ENCODE measurements at places on chromosomes 12 and 14. TPM values are rescaled to one million over a fixed set of nuclear protein-coding genes. Genes with fewer than 3 reads are reported as not detected.

TAS2R7 gene
- total RNA-seq, result not detected

DNA sequence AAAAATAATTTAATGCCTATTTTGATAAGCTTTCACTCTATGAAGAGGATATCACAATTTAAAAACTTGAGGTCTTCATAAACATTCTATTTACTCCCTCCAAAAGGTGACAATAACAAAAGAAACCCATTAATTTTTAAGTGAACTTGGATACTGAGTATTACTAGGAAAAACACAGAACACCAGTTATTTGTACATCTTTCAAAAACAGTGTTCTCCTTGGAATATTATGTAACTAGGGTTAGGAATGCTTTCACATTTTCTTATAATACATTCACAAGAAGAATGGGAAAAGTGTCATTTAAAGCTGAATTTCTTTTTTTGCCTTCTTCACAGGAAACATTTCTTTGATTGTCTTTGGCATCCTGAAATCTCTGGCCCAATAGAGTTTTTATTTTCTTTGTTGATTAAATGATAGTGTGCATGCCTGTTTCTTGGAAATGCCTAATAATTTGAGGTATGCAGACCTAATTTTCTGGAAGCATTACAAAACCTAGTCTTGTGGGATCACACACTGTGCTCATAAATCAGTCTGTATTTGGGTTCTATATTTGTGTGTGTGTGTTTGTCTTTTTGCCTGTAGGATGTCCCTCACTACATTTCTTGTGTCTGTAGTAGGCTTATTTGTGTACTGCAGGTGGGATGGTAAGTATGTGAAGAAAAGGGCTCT, 76.5 kb downstream of the WNK1 start:
- no peak overlapping the region for H3K27ac ChIP-seq
- no peaks in the 10 kb centered on the region for H3K27me3 ChIP-seq
- peaks cover 6% of the 10 kb centered on the region for H3K4me1 ChIP-seq

MYF6 gene
- not detected for total RNA-seq

DNA sequence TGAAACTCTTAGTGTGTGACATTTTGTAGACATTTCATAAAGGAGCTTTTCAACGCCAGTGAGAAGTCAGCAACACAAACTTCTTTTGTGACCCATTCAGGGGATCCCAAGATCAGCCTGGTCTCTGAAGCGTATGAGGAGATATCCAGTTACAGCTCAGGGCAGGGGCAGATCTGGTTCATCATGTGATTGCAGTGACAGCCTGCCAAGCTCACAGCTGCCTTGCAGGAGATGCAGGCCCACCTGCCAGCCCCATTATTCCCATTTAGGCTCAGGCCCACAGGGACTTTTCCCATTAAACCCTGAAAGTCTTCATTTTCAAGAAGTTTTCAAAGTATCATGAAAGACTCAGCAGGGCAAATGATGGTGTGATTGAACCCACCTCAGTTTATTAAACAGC, 38.3 kb downstream of the SRGAP1 start:
- no peak overlapping the region for H3K4me3 ChIP-seq
- H3K4me1 ChIP-seq, result no peaks in the 10 kb centered on the region
- no peak for DNase-seq
- H3K27me3 ChIP-seq, result no peaks in the 10 kb centered on the region

DNA sequence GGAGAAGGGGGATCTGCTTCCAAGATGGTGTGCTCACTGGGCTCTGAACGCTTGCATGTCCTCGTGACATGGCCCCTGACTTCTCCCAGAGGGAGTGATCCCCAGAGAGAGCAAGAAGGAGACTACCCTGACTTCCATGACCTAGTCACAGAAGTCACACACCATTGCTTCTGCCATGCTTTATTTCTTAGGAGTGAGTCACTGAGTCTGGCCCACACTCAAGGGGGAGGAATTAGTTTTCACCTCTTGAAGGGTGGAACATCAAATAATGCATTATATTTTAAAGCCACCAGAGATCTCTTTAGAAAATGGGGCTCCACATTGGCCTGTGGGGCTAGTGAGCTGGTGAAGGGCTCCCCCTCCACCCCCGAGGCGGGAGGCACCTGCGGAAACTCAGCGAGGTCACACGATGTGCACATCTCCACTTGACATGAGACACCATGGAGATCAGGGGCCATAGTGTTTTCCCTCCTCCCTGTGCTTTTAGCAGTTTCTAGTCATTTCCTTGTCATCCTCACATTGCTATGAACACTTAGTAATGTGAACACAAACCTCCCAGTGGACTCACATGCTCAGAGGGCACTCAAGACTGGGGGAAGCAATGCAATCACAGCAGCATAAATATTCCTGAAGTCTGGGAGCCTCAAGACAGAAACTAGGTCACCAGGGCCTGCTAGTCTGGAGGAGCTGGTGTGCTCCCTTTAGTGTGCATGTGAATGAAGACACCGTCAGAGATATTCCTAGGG, 87.4 kb upstream of the FZD10 start:
- H3K27ac ChIP-seq, result no peak overlapping the region
- no peaks in the 10 kb centered on the region for H3K4me1 ChIP-seq
- H3K27me3 ChIP-seq, result no peaks in the 10 kb centered on the region
- H3K4me3 ChIP-seq, result no peak overlapping the region
- H3K36me3 ChIP-seq, result no peaks in the 10 kb centered on the region

GRCh38 chr12:65800937-65801336, 23.3 kb upstream of the HMGA2 start:
- H3K4me3 ChIP-seq, result no peak overlapping the region
- no peaks in the 10 kb centered on the region for H3K4me1 ChIP-seq
- DNase-seq, result no peak
- H3K27ac ChIP-seq, result no peak overlapping the region

DNA sequence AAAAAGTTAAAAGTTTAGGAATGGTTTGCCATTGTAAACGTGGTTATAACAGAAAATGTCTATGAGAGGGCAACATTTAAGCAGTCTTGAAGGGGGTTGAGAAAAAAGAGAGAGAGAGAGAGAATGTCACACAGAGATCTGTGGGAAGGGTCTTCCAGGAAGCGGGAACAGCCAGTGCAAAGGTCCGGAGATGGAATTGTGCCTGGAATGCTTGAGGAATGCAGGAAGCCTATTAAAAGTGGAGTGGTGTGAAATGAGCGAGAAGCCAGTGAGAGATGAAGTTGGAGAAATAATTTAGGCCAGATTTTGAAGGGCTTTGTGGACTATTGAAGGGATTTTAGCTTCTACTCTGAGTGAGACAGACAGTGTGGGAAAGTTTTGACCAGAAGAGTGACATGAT, 406.8 kb upstream of the TBX3 start:
- no peaks in the 10 kb centered on the region for H3K4me1 ChIP-seq
- H3K27ac ChIP-seq, result no peak overlapping the region
- H3K36me3 ChIP-seq, result no peaks in the 10 kb centered on the region
- no peak overlapping the region for H3K4me3 ChIP-seq
